GM04503 (cell line): ENCODE measurements at places on chromosomes 6 and 20.

DNA sequence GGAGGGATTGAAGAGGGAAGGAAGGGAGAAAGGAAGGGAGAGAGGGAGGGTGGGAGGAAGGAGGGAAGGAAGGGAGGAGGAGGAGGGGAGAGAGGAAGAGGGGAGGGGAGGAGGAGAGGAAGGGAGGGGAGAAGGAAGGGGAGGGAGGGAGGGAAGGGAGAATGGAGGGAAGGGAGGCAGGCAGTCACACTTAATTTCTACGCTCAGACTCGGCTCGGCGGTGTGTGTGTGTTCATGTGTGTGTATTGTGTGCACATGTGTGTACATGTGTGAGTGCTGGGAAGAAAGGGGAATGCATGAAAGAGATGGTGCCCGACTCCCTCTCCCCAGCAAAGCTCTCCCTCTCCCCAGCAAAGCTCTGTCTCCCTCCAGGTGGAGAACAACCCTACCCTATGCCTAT, 79.1 kb upstream of the AFDN start:
- DNase-seq = no peak

DNA sequence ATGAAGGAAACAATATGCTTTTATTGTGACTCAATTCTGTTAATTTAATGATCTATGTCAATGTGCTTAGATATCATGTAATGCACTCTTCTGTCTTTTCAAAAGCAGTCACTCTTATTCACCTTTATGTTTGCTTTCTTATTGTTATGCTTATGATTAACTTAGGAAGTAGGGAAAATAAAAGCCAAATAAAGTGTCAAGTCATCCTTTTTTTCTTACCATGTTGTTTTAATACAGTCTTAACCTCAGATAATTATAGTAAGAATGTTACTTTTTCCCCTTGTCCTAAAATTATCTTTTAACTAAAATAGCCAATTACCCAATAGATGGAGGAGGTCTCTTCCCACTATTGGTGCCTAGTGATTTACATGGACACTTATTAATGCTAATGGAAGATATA, 72.6 kb downstream of the TFAP2B start:
- no peak for DNase-seq

GRCh38 chr20:44336725-44337380, at the start of gene R3HDML:
Gene R3HDML, plus strand, starts transcription at chr20:44337043. Its CDS starts 115 bp downstream, at chr20:44337158.
- no peak for DNase-seq

DNA sequence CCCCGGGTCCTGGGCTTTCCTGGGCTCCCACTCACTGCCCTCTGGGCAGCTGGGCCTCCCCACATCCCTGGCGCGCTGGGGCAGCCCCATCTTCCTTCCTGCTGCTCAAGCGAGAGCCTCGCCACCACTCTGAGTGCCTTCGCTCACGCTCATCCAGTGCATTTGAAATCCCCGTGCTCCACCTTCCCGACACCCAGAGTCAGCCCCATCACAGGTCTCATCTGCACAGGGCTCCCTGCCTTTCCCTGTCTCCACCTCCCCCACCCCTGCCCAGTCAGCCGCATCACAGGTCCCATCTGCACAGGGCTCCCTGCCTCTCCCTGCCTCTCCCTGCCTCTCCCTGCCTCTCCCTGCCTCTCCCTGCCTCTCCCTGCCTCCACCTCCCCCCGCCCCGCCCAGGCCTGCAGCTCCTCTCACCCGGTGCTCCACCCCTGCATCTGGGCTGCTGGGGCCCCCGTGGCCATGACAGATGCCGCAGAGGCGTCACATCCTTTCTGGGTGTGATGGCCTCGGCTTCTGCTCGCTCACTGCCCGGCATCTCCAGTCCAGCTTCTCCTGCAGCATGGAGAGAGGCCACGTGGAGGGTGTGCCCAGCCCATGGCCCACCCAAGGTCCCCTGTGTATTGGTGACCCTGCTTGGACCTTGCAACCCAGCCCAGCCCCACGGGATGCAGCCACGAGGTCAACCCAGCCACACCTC, 9.0 kb upstream of the BHLHE23 start:
- DNase-seq = no peak

DNA sequence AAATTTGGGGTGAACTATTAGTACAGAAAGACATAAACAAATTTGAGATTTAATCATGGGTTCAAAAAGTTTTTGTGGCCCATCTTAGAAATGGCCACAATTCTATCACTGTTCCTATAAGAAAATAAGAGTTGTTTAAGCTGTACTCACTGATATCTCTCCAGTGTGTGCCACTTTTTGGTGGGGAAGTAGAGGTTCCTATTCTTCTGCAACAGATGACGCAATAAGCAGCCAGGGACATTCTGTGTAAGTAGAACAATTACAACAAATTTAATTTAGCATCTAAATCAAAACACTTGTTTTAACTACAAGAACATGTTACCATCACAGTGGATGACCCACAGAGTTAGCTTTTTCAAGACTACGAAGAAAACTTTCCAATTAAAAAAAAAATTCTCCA, 9.9 kb downstream of the SERAC1 start:
- no peak for DNase-seq
